ENCODE measurements at places on chromosomes 5 and 9.

GRCh38 chr5:54224103-54224826 is 86.1 kb downstream of the ARL15 start:
- DNase-seq, result no peak

DNA sequence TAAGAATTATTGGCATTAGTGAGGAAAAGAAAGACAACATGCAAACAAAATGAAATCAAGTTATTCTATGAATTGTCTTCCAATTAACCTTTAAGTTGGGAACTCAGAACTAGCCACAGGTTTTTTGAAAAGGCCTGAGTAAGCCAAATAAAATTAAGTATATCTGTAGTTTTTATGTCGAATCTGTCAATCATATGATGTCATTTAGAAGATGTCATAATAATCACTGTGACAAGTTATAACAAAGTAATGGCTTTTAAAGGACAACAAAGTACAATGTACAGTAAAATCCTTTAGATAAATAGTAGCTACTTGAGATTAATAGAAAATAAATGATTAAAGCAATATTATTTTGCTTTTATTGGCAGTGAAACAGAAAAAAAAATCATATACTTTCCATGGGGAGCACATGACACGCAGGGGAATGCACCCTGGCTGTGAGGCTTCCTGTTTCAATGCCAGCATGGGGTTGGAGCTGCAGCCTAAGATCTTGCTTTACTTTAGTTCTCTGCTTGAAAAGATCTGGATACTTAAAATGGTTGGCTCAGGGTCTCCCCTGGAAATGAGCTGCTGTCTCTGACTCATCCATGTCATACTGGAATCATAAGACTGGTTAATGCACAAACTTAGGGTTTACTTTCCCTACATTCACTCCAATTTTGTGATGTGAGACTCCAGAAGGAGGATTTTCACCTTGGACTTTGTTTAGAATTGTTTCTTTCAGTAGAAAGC is 284.3 kb downstream of the TAF11L14 start:
- DNase-seq, result no peak

GRCh38 chr9:135350003-135350315 is 129.6 kb upstream of the PPP1R26 start:
- DNase-seq, result no peak

GRCh38 chr9:136198605-136199083 is 6.3 kb downstream of the LHX3 start:
- DNase-seq, result no peak

DNA sequence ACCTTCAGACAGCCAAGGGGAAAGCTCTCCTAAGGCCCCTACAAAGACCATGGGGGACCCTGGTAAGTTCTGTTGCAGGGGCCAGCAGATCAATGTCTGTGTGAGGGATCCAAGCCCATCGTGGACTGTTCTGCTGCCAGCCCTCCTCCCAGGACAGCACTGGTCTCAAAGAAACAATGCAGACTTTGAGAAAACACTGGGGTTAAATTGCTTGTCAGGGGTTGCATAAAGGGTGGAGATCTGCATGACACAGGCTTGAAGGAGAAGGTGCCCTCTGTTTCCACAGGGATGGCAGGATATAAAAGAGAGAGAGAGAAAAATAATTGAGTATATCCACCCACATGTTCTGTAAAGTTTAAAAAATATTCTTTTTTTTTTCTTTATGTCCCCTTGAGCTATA is 157.6 kb upstream of the TBC1D2 start:
- DNase-seq, result no peak

- DNase-seq, result peak; percentile 32
Observed at GRCh38 chr5:40736103-40736875, 19.5 kb downstream of the TTC33 start.

GRCh38 chr9:113588242-113588810 is 124.8 kb downstream of the RGS3 start:
- DNase-seq, result no peak

DNA sequence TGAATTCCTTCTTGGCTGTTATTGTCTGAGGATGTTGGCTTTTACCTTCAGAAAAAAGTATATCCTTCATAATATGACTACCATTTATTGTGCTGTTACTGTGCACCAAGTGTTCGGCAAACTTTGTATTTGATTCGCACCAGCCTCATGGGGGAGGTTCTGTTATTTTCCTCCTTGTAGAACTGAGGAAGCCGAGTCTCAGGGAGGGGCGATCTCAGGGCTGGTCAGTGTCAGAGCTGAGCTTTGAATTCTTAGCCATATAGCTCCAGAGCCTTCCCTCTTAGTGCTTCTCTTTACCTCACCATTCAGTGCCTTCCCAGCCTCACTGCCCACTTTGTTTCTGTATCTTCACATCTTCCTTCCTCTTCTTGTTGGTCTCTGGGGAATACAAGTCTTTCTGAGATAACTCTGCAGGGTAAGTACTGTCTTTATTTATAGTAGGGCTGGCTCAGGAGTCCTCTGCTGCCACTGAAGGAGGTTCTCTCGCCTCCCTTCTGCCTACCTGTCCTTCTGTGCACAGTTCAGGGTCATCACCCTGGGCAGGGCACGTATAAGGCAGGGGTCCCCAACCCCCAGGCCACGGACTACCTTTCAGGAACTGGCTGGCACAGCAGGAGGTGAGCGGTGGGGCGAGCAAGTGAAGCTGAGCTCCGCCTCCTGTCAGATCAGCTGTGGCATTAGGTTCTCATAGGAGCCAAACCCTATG is 48.4 kb downstream of the GALNT10 start:
- DNase-seq, result no peak

DNA sequence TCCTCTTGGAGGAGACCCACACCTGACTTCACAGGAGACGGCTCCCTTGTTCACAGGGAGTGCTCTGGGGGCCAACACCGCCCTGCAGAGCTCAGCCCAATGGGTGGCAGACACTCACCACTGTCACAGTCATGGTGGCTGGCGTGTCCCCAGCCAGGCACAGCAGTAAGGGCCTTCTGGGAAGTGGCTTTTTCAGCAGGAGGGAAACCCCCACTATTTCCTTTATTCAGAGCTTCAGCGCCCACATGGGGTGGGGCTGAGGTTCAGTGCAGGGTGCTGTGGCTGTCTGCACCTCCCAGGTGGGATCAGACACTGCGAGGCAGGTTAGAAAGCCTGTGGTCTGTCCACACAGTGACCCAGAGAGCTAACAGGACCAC is 3.6 kb upstream of the SNAPC4 start:
- no peak for DNase-seq

DNA sequence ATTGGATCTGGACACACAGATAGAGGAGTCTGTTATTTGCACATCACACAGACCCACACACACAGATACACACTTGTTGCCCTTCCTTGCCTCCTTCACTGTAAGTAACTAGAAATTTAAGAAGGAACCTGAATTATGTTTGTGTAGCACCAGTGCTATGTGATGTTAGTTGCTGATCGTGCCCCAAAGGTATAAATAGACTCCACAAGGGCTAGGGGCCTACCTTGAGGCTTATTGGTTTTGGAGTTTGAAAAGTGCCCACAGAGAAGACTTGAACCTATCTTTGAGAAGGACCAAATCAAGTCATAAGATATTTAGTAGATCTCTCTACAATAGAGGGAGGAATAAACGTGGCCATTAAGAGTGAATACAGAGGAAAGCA is 8.8 kb upstream of the TGFBI start:
- DNase-seq, result no peak

GRCh38 chr9:77307166-77307565 is 129.8 kb downstream of the VPS13A start:
- DNase-seq, result no peak

DNA sequence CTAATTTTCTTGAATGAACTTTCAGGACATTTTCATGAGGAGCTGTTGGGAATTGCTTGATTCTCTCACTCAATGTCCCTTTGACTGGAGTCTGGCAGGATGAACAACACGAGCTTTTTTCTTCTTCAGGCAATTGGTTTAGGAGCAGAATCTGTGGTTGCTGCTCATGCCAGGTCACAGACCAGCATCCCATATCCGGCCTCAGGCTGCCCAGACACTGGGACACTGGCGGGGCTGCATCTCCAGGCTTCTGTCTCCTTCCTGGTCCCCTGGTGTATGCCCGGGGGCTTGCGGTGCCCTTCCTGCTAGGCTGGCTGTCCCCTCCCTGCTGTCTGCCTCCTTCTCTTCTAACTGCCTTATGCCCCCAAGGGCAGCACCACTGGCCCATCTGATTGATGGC is 311.5 kb upstream of the DAP start:
- DNase-seq, result no peak

DNA sequence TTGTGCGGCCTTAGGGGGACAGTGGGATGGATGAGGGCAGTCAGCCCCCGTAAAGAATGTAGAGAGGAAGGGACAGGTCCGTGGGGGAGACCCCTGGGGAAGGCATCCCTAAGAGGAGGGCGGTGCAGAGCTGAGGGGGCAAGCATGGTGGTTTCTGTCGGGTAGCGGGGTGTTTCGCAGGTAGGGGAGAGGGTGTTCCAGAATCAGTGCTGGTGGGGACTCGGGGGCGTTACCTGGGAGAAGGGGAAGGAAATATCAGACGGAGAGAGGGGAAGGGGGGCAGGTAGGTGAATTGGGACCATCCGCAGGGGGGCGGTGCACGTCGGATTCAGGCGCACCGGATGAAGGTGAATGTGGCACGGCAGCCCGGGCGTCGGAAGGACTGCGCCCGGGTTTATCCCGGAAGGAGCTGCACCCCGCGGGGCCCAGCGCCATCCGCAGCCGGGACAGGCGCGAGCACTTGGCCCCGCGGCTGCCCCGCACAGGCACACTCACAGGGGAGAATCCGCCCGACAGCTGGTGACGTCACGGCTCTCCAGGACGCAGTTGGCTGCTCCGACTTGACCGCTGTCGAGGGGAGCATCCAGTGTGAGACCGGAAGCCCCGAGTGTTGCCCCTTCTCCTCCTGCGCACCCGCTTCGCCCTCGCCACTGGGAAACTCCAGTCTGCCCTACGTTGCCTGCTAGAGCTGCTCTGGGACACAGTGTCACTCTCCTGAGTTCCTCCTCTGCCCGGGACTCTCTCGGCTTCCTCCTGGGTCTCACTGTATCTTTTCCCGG is 1.3 kb downstream of the CD72 start:
- DNase-seq, result peak; percentile 19

DNA sequence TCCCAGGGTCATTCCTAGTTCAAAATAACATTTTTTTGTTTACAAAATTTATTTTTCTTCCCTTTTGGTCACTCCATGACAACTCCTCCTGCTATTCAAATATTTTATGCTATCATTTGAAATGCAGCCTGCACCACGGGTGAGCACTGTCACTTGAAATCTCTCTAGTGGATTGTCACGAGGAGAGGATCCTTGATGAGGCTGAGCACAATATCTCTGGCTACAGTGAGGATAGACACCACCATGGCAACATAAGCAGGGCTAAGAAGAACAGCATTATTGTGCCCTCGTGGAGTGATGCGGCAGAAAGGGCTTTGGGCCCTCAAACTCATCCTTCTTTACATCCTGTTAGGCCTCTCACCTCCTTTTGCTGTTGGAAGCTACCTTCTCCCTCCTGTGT is 321.9 kb downstream of the RAB3C start:
- no peak for DNase-seq

- DNase-seq, result no peak
Observed at GRCh38 chr9:8832955-8833354, 1033.4 kb upstream of the DMAC1 start.

GRCh38 chr5:561408-561807 is 37.2 kb upstream of the SLC9A3 start:
- DNase-seq, result no peak

GRCh38 chr9:89457376-89457855 is 40.5 kb downstream of the SEMA4D start:
- no peak for DNase-seq

Measured in SW 1271 (cell line).